ENCODE measurements at places on chromosomes 6 and 20.

DNA sequence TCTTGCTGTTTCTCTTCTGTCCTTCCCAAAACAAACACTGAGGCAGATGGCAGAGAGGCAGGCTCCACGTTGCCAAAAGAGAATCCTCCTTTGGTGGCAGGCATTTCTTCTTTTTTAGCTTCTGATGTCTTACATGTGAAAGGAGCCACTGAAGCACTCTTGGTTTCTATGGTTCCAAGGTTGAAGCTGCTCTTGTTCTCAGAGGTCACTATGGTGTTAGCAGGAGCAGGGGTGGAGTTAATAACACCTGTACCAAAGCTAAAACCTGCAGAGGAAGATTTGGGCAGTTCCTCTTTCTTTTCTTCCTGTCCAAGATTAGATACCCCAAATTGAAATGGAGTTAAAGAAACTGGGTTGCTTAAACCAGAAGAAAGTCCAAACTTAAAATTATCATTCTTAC is 28.8 kb downstream of the FAM8A1 start:
- DNase-seq = no peak

DNA sequence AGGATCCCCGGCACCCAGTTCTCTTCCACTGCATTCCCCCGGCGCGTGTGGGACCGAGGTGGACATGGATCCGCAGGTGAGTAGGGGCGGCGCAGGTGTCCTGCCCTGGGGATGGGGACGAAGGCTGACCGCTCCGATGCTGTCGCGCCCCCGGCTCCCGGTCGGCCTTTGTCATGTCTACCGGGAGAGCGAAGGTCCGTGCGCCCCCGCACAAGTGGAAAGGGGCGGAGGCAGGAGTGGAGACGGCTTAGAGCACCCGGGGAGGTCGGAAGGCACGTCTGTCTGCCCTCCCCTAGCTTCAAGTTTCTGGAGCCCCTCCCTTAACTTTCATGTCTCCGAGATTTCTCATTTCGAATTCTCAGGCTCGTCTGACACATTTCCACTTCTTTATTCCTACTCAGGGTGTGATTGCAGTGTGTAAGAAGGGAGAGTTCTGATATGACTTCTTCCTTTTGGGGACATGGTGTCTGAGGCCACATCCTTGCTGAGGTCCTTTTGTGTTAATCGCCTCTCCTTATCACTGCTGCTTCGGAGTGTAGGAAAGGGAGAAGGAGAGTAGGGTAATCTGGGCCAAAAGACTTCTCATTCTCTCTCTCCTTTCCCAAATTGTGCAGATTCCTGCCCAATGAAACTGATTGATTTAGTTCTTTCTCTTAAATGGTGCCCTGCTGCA is 435 bp downstream of the KIFC1 start:
- DNase-seq = no peak

- no peak for DNase-seq
Observed at GRCh38 chr20:11332381-11332780, 585.3 kb upstream of the BTBD3 start.

GRCh38 chr6:57135885-57136284 is 36.2 kb upstream of the BAG2 start:
- no peak for DNase-seq

- no peak for DNase-seq
Observed at GRCh38 chr6:20417819-20418218, 16.1 kb downstream of the E2F3 start.

GRCh38 chr6:158631678-158632537 is 12.6 kb downstream of the DYNLT1 start:
- DNase-seq = no peak

GRCh38 chr20:1345030-1345755 is 16.3 kb upstream of the SDCBP2 start:
- DNase-seq = no peak

DNA sequence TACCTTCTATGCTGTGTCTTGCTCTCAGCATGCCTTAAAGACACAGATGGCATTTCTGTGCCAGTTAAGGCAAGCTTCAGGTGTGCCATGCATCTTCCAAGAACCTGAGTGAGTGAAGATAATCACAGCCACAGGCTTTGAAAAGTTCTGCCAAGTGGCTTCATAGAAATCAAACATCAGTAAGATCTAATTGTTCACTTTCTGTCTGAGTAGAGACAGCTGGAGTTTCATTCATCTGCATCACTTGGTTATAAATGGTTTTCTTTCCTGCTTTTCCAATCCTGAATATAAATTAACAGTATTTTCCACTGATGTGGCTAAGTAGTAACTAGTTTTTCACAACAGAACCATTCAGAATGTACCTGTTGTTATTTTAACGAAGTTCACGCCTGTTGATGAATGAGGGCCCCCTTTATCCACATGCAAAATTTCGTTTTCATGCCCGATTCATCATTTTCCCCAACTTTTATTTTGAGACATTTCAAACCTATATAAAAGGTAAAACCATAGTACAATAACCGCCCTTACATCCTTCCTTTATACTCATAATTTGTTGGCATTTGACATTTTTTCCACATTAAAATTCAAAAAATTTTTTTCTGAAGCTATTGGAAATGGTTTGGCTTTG is 38.6 kb upstream of the KCNG1 start:
- DNase-seq = no peak

DNA sequence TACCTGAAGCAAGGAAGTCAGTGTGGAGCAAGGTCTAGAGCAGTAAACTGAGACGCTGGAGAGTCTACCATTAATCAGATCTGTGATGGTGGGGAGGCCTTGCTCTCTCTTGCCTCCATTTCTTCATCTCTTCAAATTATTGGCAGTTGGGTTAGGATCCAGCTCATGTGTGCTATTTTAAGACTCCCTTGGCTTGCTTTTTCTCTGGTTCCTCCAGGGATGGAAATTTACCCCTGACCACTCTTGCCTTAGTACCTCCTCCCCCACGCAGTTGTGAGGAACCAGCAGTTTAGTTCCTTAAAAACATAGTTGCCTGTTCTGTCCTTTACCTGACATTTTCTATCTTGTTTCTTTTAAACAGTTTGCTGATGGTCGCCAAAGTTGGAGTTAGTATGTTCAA is 7.4 kb downstream of the TMEM14C start:
- DNase-seq = no peak

- DNase-seq = peak; percentile 10
Observed at GRCh38 chr20:38961530-38962043, 557 bp upstream of the DHX35 start.

DNA sequence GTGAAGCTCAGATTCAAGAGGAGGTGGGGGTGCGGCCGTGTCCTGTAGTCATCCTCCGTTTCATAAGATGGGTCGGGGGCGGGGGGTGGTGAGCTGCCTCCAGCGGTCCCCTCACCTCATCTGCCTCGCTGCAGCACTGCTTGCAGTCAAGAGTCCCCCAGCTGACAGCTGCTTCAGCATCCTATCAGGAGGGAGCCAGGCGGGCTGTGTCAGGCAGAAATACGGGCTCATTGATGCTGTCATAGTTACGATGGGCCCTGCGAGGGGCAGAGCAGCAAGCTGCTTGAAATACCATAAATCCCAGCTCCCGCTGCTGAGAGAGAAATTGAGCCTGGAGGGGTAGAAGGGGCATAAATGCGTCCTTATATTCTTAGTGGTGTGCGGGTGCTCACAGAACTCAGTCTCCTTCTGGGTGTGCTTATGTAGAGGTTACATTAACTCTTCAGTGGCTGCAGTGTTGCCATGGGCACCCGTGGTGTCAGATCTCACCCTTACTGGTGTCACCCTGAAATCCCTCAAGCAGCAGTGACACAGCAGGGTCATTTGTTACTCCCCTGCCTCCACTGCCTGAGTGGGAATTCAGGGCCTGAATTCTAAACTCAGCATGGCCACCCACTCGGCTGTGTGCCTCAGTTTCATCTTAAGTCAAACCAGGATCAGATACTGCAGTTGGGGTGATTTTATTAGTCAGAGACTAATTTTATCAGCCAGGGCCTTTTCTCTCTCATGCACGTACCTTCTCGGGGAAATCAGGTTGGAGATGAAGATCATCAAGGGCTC is 21.8 kb downstream of the CCDC167 start:
- no peak for DNase-seq

GRCh38 chr6:108801366-108801765 is 46.9 kb upstream of the ARMC2 start:
- no peak for DNase-seq

DNA sequence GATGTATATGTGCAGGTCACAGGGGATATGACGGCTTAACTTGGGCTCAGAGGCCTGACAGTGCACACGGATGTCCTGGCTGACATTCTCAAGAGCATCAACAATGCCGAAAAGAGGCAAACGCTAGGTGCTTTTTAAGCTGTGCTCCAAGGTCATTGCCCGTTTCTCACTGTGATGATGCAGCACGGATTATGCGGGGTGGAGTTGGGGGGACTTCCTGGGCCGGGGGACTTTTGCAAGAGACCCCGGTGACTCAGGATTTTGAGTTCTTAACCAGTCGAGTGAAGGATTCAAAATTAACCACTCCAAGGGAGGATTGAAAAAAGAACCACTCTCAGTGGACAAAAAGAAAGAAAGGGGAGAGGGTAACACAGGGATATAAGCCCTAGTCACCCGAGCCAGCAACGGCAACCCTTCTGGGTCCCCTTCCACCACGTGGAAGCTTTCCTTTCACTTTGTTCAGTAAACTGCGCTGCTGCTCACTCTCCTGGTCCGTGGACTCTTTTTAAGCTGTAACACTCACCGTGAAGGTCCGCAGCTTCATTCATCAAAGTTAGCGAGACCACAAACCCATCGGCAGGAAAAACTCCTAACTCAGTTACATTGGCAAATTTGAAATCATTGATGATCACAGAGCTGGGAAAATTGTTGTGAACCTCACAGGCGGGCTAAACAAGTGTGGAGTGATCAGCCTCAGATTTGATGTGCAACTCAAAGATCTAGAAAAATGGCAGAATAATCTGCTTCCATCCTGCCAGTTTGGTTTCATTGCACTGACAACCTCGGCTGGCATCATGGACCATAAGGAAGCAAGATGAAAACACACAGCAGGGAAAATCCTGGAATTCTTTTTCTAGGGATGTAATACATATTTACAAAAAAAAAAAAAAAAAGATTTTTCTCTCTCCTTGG is 199.3 kb downstream of the ARID1B start:
- DNase-seq = no peak

GRCh38 chr6:13488896-13489237 is 1.5 kb upstream of the GFOD1 start:
- DNase-seq = no peak

DNA sequence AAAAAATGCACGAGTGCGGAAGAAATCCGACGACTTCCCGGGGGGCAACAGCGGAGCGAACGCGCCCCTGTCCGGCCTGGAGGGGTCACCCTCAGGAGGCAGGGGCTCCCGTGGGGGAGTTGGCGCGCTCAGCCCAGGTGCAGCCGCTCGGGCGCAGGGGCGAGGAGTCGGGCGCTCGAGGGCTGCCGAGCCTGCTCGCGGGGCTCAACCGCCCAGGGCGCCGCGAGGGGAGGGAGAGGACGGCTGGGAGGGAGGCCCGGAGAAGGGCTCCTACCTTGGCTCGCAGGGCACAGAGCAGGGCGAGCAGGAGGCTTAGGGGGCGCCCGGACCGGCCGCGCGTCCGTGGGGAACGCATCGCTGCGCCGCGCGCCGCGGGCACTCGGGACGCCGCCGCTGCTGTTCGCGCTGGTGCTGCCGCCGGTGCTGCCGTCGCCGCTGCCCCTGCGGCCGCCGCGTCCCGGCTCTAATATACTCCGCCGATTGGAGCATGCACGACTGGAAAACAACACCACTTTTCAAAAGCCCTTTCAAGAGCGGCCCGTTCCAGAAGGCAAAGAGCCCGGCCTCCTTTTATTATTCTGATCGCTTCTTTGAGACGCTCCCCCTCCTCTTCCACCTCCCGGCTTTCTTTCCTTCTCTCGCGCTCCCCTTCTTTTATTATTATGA is 490 bp downstream of the JAG1 start:
- no peak for DNase-seq

GRCh38 chr6:11491596-11492463 is 45.7 kb upstream of the TMEM170B start:
- no peak for DNase-seq

- no peak for DNase-seq
Observed at GRCh38 chr6:108168090-108168463, 2.3 kb downstream of the NR2E1 start.

GRCh38 chr6:157447735-157448134 is 66.7 kb downstream of the ZDHHC14 start:
- DNase-seq = no peak

DNA sequence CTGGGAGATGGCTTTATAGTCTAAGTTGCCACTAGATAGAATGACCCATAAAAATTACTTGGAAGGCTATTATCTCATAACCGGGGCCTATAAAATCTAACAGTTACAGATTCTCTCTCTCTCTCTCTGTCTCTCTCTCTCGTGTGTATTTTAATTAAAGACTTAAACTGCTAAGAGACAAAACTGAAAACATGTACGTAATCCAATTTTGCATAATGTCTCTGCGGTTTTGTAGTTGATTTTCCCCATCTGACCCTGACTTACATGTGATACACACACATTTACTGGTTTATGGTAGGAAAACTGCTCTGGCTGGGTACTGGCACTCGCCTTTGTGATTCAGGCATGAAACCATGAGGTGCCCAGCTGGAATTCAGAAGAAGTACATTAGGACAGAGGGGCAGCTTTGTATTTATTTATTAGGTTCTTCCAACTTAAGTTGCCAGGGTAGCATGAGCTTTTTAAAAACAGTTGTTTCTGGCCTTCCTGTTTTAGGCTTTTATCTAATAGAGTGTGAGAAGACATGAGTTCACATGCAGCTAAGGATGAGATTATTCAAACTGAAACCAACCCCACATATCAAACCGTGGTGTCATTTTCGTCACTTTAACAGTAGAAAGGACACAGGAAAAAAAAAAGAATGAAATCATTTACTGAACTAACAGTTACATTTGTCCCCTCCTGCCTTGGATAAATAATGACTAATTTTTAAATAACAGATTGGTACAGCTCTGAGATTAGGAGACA is 182.5 kb downstream of the GMPR start:
- no peak for DNase-seq

- no peak for DNase-seq
Observed at GRCh38 chr6:63553208-63553607, 19.1 kb upstream of the LOC128125822 start.

DNA sequence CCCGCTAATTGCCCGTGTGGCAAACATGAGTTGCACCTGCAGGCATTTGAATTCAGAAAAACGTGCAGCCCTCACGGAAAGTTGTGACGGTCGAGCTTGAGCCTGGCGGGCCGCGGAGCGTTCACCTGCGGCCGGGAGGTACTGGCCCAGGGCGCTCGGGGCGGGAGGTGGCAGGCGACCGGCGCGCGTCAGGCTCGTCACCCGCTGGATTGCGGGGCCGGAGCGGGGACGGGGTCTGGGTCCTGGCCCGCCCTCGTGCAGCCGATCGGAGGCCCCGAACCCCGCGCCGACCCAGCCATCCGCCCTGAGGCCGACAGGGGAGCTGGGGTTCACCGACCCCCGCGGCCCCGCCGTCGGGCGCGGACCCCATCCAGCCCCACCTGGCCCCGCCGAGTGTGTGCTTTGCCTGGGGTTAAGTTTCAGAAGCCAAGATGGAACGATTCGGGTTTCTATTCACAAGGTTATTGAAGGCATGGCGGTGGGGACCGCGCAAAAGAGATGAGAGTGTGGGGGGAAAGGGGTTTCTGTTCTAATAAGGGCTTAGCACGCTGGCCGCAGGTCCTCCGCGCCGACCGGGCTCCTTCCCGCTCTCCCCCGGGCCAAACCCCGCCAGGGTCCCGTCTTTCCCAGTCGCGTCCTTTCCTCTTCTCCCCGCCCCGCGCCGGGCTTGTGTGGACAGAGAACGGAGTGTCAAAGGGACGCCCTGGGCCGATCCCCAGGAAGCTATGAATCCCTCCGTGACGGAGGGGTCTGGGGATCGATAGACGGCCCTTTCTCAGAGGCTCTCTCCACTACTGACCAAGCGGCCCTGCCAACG is 1.6 kb upstream of the HEY2 start:
- no peak for DNase-seq
